ENCODE measurements at places on chromosomes 16 and 17. TPM values are rescaled to one million over a fixed set of nuclear protein-coding genes. Genes with fewer than 3 reads are reported as not detected.

DNA sequence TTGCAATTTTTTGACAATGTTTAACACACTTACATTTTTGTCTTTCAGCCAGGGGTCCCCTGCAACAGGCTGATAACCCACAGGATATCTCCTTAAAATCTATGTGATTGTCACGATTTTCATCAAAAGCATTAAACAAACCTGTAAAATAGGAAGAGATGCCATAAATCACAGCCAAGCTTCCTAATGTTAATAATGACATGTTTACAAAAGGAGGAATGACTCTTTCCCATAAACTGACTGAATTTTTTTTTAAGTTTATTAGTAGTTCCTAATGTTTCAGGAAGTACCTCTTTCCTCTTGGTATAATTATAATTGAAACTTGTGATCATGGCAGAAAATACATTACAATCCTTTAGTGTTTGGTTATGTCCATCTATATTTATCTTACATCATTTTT, 119.6 kb downstream of the CA4 start:
- no peak for DNase-seq

DNA sequence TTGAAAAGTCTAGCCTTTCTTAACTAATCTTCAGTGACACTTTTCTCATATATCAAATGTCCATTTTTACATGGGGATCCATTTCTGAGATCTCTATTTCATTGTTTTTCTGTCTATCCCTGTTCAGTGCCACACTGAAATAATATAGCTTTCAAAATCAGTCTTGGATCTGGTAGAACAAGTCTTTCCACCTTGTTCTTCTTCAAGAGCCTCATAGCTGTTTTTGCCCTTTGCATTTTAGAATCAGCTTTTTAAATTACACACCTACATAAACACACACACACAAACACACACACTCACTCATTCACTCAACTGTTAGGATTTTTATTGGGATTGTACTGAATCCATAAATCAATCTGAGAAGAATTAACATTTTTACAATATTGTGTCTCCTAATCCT, 19.2 kb downstream of the GSDMB start:
- peak; percentile 10 for DNase-seq

- DNase-seq = no peak
Measured at GRCh38 chr17:62663304-62663703, 35.8 kb downstream of the MRC2 start.

DNA sequence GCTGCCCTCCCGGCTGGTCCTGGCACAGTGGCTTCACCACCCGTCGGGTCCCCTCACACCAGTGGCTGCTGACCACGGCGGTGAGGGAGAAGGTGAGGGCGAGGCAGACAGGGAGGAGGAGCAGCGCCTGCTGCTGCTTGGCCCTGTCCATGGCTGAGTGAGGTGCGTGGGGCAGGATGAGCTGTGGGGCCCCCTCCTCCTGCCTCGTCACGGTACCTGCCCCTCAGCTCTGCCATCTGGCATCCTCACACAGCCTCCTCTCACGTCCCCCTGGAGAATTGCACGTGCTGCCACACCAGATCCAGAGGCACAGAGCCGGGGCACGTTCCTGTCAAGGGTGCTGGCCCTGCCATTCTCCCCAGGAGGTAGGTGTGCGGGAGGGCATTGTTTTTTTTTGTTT, at the start of gene GSG1L2:
GSG1L2 (minus strand) TSS at position 159 of the 400 bp plus-strand sequence; CDS start at position 151, 8 bp downstream.
- no peak for DNase-seq

DNA sequence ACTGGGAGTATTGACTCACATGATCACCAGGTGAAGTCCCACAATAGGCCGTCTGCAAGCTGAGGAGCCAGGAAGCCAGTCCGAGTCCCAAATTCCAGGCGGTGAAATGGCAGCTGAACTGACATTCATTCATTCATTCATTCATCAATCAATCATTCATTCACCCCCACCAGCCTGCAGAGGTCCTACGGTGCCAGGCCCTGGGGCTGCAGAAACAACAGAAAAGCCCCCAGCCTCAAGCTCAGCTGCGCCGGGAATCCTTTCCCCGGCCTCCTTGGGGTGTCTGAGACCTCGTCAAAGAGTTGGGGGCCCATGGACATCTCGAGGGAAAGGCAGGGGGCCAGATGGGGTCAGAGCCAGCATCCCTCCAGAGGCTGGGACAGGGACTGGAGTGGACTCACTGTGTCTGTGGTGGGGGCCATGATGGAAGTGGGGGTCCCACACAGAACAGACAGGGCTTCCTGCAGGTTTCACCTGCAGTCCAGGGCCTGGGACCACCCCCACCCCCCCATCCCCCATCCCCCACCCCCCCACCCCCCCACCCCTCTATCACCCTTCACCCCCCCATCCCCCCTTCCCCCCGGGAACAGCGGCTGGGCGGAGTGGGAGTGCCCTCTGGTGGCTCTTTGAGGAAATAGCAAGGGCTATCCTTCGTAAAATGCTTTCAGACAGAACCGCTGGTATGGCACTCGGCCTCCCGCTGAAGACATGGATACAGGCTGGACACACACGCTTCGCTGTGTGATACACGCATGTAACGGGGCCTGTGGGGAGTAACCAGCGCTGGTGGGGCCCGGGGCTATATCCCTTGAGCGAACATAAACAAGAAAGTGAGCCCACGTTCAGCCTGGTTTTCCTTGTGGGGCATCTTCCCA, 8.5 kb upstream of the ZC3H18 start:
- peak; percentile 54 for DNase-seq

DNA sequence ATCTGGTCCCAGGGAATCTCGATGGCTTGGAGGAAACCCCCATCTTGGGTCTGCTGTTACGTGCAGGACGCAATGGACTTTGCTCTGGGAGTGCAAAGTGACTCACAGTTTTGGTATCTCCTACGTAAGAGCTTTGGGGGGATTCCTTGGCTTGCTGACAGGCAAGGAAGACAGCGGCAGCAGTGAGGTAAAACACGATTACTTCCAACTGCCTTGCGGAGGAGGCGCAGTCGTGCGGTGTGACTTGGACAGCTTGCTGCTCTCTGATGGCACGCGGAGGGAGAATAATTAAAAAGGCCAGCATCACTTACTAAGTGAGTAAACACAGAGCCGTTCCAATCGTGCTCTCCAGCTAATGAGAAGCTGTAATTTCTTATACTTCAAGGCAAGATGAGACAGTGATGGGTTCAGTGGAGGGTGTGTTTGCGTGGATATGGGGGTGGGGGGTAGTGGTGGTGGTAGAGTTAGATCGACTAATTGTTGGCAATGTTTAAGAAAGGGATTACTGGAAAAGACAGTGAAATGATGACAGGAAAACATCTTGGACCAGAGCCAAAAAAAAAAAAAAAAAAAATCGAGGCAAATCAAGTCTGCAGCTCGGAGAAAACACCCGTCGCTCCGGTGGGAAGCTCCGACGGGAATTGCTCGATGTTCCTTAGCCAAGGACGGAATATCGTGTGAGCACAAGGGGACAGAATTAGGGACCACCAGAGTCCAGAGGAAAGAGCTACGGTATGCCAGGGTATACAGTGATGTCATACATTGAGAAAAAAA, 184.8 kb upstream of the ZFHX3 start:
- DNase-seq = peak; percentile 84

GRCh38 chr17:43720311-43721060, 38.1 kb downstream of the SOST start:
- peak; percentile 91 for DNase-seq

DNA sequence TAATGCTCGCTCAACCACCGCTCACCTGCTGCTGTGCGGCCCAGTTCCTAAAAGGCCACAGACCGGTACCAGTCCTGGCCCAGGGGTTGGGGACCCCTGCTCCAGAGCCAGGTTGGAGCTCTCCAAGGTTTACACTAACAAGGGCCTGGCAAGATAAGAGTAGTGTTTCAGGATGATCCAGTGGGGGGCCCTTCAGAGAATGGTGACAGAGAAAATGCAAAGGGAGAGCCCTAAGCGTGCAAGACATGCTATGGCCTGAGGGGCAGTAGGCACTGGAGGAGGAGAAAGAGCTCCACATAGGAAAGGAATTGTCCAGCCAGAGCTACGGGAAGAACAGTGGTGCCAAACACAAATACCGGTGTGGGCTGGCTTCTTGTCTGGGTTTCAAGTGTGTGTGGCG, 233.4 kb downstream of the STX8 start:
- no peak for DNase-seq

DNA sequence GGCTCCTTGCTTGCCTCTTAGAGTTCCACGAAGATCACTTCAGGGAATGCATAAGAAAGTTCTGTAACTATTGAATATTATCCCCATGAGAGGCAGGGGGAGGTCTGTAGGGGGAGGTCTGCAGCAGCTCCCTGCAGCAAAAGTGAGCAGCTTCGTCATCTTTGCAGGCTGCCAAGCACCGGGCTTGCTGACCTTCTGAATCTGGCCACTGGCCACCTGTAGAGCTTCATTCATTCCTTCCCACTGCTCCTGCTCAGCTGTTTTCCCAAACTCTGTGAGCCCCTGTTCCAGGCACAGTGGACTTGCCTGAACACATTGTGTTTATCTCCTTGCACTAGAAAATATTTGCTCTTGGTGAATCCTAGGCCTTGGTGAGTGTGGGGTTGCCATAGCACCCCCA, 443.3 kb downstream of the HAPSTR1 start:
- no peak for DNase-seq

DNA sequence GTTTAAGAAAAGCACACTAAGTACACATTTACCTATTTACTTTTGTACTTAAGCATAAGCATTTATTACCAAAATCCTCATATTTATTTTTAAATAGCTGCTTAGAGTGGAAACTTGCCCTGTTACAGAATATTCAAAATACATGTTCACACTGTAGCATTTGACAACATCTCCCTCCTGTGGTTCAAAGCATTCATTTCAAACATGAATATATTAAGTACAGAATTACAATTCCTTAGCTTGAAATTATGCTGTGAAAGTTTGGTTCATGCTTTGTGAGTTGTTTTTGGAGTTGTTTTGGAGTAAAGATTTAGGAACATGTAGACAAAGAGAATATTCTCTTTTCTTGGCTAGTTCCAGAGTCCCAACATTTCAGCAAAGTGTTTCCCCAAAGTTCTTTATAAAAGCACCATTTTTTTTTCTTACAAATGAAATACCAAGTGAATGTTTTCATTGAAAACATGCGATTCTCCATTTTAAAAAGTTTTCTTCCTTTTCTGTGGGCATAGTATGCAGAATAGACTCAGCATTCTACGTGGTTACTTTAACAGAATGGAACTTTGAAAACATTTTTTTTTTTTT, 33.2 kb downstream of the TUBD1 start:
- DNase-seq = peak; percentile 65

DNA sequence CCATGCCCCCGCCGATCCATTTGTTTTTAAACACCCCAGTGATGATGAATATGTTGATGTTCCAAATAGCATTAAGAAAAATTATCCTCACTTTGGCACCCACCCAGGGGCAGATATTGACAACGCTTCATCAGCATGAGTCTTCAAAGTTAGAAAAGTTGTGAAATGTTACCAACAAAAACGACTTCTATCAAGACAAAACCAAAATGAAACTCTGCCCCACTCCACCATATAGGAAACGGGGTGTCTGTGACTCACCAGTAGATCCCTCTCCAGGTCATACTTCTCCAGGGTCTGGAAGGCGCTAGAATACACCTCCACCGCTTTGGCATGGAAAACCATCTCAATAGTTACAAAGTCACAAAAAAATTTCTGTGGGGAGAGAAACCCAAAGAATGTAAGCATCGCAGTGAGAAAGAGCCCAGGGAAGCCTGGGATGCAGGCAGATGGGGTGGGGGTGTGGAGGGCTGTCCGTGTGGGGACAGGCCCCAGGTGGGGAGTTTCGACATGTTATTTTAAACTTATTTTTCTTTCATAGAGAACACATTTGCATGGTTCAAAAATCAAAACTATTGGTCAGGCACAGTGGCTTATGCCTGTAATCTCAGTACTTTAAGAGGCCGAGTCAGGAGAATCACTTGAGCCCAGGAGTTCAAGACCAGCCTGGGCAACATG, 10.2 kb downstream of the CIBAR2 start:
- no peak for DNase-seq

GRCh38 chr17:49993423-49994060, 1.5 kb downstream of the DLX3 start:
- peak; percentile 37 for DNase-seq

DNA sequence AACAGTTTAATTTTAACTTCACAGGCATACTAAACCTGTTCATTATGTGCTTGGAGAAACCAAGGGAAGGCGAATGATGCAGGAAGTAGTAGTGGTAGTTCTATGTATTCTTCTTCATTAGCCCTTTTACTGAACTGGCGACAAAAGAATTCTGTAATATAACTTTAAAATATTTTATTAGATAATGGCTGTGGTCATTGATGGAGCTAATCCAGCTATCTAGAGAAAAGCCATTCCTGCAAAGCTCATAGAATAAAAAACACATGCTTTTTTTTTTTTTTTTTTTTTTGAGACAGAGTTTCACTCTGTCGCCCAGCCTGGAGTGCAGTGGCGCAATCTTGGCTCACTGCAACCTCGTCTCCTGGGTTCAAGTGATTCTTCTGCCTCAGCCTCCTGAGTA, 23.5 kb downstream of the TANC2 start:
- DNase-seq = no peak

DNA sequence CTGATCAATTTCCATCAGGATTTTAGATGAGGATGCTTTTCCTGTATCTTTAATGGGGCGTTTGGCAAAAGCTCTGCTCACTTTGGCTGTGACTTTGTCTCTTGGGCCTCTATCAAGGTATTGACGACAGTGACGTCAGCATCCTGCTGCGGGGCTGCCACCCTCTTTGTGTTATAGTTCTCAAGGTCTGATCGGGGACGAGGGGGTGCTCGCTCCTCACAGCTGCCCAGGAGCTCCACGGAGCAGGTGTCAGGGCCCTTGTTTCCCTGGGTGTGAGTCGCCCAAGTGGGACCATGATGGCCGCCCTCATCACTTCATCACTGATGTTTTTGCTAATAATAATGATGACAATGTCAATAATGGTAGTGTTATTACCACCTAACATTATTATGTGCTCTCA, 65.4 kb downstream of the CMIP start:
- no peak for DNase-seq

- DNase-seq = no peak
Measured at GRCh38 chr17:63440127-63440769, 5.9 kb downstream of the CYB561 start.

GRCh38 chr16:67530013-67530939, 1.6 kb downstream of the RIPOR1 start:
- peak; percentile 86 for DNase-seq

- no peak for DNase-seq
Measured at GRCh38 chr17:36920032-36921005, 17.0 kb upstream of the LHX1 start.

DNA sequence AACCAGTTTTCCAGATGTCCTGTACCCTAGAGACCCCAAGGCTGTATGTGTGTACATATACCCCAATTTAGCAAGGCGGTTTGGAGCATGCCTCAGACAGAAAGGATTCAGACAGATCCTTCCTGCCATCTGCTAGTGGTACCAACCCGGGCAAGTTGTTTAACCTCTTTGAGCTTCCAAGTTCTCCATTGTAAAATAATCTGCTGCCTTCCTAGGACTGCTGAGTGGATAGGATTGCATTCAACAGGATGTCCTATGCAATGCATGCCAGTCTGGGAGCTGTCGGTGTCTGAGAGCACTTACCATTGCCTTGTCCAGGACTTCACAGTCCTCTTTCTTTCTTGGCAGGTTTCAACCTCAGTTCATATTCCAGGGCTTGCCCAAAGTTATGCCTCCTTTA, 1.9 kb downstream of the CDH13 start:
- peak; percentile 50 for DNase-seq

OR4D1 gene
- total RNA-seq = not detected

NGFR gene
- total RNA-seq = 59.2 TPM

MGAT5B gene
- total RNA-seq = not detected

SECTM1 gene
- total RNA-seq = 12.6 TPM

TNFSF13 gene
- total RNA-seq = 6.6 TPM

TBX2 gene
- 10.5 TPM for total RNA-seq
